ENCODE measurements at places on chromosomes 11 and 22.

DNA sequence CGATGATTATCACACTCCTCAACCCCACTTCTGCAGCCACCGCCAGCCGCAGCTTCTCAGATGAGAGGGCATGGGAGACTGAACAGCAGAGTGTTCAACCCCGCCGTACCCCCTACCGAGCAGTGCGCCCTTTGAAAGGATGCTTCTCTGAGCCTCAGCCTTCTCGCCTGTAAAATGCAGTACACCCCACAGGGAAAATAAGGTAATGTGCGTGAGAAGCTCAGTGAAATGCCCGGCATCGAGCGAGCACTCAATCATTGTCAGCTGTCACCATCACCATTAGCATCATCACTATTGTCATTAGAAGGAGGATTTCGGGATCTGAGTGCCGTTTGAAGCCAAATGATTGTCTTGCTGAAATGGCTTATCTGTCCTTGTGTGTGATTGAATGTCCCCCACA, 13.6 kb downstream of the TRIM29 start:
- no peak for DNase-seq

DNA sequence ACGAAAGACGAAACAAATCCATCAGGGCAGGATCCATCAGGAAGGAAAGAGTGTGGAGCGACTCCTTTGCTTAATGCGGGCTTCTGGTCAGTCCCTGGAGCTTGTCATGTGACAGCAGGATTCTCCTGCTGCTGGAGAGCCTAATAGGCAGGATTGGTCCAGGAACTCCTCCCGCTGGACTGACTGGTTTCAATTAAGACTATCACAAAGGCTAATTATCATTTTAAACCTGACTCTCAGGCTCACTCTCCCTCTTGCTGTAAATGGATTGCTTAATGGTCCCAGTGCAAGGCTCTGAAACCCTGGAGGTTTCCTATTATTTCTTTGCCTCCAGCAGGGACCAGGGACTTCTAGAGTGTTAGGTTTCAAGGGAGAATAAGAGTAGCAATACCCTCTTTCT, 493.8 kb downstream of the NTM start:
- DNase-seq, result no peak

GRCh38 chr11:78841456-78842060, 266.9 kb upstream of the NARS2 start:
- DNase-seq, result no peak

GRCh38 chr11:10051868-10052586, 242.0 kb downstream of the SBF2 start:
- no peak for DNase-seq

DNA sequence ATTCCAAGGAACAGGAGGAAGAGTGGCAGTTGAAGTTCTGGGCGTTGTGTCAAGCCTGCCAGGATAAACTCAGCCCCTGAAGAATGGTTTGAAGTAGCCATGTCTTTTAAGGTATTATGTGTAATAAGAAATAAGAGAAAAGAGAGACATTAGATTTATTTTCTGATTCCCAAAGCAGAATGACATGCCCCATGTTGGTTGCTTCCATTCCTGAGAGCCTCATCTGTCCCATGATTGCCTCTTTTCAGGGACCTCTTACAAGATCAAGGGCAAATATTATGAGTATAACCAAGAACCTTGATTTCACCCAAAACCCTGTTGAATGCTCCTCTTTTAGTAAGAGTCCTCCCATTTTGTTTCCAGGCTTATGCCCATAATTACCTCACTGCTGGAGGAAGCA, at the start of gene OR8D2:
Gene OR8D2, minus strand, starts transcription at position 101 of the 400 bp plus-strand sequence. Its CDS starts 0 bp downstream, at position 101.
- no peak for DNase-seq

GRCh38 chr11:36373016-36374010, 77.2 kb downstream of the PRR5L start:
- DNase-seq, result no peak

DNA sequence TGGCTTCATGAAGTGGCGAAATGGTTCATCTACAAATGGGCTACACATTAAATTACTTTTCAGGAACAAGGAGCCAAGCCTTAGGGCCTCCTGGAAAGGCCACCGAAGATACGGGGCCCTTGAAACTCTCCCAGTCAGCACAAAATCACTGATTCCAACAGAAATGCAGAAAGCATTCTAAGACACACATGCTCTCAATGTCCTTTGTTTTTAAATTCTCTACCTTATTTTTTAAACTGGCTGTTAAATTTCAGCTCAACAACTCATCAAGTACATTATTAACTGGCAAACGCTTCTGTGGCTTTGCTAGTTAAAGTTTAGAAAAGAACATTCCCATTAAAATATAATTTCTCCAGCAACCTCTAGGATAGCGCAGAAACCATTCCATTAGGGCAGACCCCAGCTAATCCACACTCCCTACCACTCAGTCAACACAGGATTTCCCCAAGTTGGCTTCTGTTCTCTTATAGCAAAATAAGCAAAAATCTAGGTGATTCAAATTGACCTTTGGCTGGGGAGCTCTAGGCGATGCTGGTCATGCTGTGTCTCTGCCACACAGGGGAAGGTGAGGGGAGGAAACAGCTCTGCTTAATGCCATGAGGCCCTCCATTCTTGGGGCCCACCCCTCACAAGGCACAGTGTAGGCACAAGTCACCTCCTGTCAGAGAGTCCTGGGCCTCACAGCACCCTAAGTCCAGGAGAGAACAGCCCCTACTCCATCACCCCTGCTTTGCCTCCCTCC, 47.1 kb downstream of the PLEKHA7 start:
- no peak for DNase-seq

DNA sequence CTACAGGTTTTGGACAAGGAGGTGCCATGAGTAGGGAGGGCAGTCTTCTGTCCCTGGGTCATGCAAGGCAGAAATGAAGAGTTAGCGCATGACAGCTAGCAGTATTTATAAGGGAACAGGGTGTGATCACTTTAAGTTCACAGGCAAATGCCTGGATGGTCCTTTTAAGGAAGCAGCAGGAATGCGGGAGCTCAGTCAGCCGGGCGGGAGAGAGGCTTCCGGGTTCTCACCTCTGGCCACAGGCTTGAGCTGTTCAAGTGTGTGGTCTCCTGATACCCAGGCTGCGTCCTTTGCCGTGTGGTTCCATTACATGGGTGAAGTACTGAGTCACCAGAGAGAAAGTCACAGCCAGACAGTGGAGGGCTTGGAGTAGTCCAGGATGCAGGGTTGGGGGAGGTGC, 105.4 kb downstream of the BCR start:
- DNase-seq, result no peak

- DNase-seq, result no peak
These were observed 1.2 kb downstream of the SIK3 start for GRCh38 chr11:117097014-117097388.

- DNase-seq, result no peak
These were observed 65.6 kb downstream of the INSC start for GRCh38 chr11:15180212-15180792.

DNA sequence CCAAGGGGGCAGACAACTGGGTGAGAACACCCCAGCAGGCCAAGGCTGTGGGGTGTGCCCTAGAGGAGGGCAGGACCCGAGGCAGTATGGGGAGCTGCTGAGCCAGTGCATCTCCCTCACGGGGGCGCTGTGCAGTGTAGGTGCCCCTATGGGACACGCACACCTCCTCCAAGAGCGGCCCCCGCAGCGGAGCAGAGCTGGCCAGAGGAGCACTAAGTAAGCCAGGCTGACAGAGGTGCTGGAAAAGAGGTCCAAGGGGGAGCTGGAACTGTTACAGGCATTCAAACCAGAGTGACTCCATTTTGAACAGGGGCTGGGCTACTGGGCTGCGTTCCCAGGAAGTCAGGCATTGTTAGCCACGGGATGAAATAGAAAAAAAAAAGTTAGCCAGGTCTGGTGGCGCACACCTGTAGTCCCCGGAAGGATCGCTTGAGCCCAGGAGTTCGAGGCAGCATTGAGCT, 41.8 kb downstream of the TST start:
- peak; percentile 64 for DNase-seq

Measured in GM12892 (cell line).